ENCODE measurements at places on chromosomes 2 and 18.

- DNase-seq = peak; percentile 60
Observed at GRCh38 chr2:234544659-234545611, 48.1 kb upstream of the ARL4C start.

DNA sequence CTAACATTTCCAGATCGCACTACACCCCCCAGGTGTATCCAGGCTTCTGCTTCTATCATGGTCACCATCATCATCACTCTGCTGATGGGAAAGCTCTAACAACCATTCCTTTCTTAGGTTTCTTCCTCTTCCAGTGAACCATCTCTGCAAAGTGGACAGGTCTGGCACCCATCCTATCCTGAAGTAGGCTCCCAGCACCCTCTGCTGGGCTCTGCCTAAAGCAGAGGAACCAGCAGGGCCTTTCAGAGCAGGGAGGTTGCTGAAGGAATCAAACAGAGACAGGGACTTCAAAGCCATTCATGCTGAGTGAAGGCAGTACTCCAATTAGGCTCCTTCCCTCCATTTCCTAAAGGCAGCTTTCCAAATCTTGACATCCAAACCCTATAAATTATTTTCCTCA, 27.2 kb upstream of the SATB2 start:
- no peak for DNase-seq

DNA sequence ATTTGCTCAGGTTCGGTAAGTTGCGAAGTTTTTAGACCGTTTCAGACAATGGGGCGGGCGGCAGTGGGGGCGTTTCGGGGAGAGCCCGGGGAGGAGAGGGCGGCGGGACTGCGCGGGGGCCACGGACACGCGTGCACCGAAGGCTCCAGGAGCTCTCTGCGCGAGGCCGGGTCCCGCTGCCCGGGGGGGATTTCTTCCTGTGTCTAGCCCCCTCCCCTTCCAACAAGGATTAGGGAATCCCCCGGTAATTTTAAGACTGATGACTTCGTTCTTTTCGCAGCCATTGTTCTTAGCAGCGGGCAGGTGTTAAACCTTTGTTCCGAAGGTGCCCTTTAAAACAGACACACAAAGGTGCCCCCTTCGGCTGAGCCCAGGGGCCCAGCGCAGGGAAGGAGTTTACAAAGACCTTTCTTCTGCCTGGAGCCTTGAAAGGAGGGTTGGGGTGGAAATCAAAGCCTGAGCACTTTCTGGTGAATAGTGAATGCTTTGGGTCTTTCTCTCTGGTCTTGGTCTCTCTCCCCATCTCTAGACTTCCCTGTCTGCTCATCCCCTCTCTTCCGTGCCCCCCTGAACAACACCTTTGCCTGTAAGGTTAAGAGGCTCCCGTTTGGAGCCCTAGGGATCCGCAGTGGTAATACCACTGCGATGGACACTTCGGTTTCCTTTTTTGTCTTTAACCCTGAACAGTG, 2.1 kb downstream of the TRIB2 start:
- DNase-seq = no peak

GRCh38 chr2:203720915-203721672, 14.7 kb downstream of the CD28 start:
- DNase-seq = no peak

- no peak for DNase-seq
Observed at GRCh38 chr18:24506175-24506574, 45.7 kb downstream of the HRH4 start.

DNA sequence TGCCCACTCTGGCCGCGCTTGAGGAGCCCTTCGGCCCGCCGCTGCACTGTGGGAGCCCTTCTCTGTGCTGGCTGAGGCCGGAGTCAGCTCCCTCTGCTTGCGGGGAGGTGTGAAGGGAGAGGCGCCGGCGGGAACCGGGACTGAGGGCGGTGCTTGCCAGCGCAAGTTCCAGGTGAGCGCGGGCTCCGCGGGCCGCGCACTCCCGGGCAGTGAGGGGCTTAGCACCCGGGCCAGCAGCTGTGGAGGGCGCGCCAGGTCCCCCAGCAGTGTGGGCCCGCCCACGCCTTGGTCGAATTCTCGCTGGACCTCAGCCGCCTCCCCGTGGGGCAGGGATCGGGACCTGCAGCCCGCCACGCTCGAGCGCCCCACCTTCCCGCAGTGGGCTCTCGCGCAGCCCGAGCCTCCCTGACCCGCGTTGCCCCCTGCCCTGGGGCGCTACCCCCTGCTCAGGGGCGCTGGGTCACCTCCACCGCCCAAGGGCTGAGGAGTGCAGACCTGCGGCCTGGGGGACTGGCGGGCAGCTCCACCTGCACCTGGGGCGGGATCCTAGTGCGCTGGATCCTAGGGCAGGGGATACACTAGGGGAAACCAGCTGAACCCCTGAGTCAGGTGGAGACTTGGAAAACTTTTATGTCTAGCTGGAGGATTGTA, 97.3 kb downstream of the CD8B2 start:
- no peak for DNase-seq

- DNase-seq = no peak
Observed at GRCh38 chr18:12309683-12310198, 1.7 kb downstream of the TUBB6 start.

GRCh38 chr2:60966507-60967405, 50.8 kb upstream of the PEX13 start:
- DNase-seq = no peak

- DNase-seq = no peak
Observed at GRCh38 chr2:133489641-133490410, 78.4 kb downstream of the NCKAP5 start.

Data from stimulated activated CD4-positive, alpha-beta T cell treated with anti-CD3 and anti-CD28 coated beads, Interleukin-1b, Interleukin-23, amount 100 ng/mL, for 1 hour (primary cell).